ENCODE measurements at places on chromosomes 16 and 17. TPM values are rescaled to one million over a fixed set of nuclear protein-coding genes. Genes with fewer than 3 reads are reported as not detected.

Gene KRTAP17-1
- total RNA-seq: not detected

Gene TBC1D26
- total RNA-seq: not detected

Gene UNK
- total RNA-seq: 37.8 TPM

Gene TBC1D3D
- total RNA-seq: 0.33 TPM

GRCh38 chr16:75296606-75297005 lies 45.2 kb upstream of the BCAR1 start:
- DNase-seq: no peak

GRCh38 chr16:86735727-86736126 lies 157.4 kb downstream of the FOXL1 start:
- DNase-seq: no peak

DNA sequence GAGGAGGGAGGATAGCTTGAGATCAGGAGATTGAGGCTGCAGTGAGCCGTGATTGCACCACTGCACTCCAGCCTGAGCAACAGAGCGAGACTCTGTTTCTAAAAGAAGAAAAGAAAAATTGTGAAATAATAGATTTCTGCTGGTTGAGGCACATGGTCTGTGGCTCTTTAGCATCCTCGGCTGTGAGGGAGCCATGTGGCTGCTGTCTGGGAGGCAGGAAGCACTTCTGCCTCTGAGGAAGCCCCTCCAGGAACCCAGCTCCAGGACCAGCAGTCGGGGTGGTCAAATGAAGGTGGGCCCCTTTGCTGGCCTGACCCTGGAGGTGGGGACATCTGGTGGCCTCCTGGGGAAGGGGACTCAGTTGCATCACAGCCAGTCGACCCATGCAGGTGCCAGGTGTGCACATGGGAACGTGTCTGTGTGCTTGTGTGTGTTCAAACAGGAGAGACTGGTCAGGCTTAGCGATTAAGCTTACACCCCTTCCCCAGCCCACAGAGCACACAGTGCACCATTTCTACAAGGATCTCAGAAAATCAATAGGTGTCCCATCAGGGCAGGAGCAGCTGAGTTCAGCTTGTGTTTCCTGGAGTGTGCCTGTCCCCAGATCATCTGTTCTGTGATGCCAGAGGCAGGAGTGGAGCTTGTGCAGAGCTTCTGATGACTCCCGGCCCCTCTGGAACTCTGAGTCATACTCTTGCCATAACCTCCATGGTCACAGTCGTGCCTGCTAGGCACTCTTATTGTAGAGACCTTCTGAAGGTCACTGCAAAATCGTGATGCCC lies 24.3 kb upstream of the MGAT5B start:
- DNase-seq: no peak

GRCh38 chr16:75080205-75081029 lies 36.2 kb downstream of the LDHD start:
- no peak for DNase-seq

GRCh38 chr16:11708421-11708820 lies 34.2 kb downstream of the TXNDC11 start:
- DNase-seq: no peak

DNA sequence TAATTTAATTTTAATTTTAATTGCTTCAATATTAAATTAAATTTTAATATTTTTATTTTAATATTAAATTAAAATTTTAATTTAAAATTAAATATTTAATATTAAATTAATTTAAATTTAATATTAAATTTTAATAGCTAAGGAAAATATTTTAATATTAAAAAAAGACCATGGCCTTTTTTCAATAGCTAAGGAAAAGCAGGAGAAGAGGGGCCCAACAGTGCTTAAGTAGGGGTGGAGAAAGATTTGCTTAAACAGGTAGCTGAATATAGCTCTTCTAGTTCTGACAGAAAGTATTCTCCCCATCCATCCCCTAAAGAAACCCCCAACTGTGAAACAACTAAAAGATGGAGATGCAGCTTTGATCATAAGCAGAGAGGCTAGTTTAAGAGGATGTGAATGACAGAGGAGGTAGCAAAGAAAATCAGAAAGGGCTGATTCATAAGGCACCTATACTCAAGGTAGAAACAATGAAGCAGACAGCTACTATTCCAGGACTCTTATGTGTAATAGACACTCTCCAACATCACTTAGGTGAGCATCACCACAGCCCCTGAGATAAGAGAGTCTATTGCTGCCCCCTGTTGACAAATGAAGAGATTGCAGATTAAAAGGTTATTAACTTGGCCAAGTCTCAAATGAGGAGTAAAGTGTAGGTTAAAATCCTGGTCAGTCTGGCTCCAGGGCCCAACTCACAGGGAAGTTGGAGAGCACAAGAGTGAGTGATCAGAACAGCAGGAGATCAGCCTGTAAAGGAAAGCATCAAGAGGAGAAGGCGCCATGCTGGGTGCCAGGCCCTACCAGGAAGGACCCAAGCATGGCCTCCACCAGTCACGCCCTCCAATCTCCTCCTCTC lies 7.8 kb upstream of the RNASEK start:
- DNase-seq: no peak

DNA sequence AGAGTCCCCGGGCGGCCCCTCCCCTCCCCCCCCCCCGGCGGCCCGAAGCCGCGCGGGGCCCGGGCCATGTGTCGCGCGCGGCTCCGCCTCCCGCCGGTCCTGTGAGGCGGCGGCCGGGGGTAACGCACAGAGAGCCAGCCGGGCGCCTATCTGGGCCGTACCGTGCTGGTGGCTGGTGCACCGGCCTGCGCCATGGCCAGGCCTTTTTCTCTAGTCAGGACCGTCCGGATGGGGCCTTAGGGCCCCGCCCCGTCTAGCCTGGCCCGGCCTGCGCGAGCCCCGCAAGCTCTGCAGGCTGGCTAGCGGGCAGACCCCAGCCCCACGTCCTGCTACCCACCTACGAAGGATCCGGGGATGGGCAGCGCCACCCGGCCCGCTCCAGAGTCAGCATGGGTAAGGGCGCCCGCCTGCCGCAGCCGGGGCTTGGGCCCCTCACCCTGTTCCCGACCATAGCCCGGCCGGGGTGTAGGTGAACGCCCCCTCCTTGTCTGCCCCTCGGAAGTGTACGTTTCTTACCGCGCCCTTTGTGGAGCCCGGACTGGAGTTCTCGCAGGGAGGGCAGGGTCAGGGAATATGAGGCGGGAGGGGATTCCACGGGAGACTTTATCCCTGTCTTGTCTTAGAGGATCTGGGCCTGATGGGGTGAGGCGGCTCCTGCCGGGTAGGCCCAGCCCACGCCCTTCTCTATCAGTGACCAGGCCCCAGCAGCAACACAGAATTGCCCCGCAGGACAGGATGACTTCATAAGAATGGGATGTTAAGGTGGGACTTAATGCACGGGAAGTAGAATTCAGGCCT lies at the start of gene CENPT:
Gene CENPT (minus strand): TSS at position 630 of the 798 bp plus-strand sequence. CDS start 13,834 bp downstream, outside the sequence.
- no peak for DNase-seq

- no peak for DNase-seq
Observed at GRCh38 chr16:57972306-57972705, 1.4 kb upstream of the CNGB1 start.

DNA sequence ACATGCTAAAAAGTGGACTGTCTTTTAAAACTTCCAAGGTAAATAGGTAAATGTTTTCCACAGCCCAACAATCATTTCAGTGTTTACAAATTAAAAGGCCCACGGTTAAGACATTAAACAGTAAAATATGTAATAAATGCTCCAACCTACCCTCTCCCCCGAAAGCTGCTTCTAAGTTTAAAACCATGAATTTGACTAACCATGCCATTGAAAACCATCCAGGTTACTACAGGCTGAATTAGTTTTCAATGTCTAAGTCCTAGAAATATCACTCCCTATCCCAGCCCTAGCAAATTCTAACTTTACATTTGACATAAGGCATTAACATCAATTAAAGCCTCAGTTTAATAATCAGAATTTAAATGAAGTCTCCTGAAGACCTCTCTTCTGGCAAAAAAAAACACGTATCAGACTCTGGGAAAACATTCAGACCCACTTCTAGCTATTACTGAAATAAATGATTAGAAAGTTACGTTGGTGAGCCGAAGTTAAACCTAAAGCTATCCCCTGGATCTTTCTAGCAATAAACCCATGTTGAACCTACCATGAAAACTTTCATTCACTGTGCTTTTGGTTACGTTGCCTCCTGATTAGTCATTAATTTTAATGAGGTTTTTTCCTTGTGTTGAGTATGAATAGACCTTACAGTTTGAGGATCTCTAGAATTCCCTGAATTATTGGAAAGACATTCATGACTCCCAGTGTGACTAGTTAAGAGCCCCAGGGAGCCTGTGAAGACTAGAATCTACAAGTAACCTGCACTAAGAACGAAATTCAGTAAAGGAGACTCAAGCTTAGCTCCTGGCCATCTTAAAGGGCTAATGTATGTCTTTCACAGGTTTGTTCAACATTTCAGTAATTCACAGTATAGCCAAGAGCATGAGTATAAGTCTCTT lies 1.7 kb upstream of the POLG2 start:
- no peak for DNase-seq

GRCh38 chr17:73271072-73271471 lies 9.4 kb upstream of the CPSF4L start:
- no peak for DNase-seq

DNA sequence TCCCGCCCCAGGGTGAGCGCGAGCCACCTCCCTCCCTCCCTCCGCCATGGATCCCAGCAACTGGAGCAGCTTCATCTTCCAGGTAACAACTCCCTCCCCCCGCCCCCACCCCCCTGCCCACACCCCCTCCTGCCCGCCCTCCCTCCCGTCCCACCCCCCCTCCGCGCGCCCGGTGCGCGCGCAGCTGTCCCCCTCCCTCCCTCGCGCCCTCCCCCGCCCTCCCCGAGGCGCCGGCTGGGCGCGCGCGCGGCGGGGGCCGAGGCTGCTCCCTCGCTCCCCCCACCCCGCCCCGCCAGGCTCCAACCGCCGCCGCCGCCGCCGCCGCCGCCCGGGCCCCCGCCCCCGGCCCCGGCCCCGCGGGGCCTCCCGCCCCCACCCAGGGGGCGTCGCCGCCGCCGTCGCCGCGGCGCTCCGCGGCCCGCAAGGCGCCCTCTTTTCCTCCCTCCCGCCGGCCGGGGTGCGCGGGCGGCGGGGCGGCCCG lies at the start of gene MAZ:
Gene MAZ (plus strand): TSS at position 431 of the 481 bp plus-strand sequence. CDS start 173 bp downstream, outside the sequence.
- DNase-seq: no peak

DNA sequence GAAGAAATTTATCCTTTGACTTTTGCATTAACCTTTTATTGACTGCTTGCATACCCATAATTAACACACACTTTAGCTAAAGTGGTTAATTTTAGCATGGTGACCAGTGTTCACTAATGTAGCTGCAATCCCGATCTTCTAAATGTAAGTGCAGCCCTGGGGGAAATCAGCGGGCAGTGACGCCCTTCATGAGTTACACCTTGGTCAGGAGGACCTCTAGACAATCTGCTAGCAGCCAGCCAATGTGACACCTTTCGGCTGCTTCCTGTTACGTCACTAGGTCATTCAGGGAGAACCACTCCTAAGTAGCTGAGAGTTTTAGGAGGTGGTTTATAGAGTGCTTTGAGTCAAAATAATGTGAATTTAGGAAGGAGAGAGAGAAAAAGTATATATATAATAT lies 180.5 kb downstream of the IRX3 start:
- no peak for DNase-seq
